Testis (tissue), 5 donors: ENCODE measurements at places on chromosomes 4 and X. TPM values are rescaled to one million over a fixed set of nuclear protein-coding genes. Genes with fewer than 3 reads are reported as not detected.

GRCh38 chr4:138555108-138555507, 313.0 kb upstream of the SLC7A11 start:
- H3K4me3 ChIP-seq: no peak overlapping the region
- no peaks in the 10 kb centered on the region for H3K4me1 ChIP-seq
- no peaks in the 10 kb centered on the region for H3K36me3 ChIP-seq
- no peak for DNase-seq

GRCh38 chr4:95209927-95210326, 338.8 kb downstream of the UNC5C start:
- no peaks in the 10 kb centered on the region for H3K4me1 ChIP-seq
- H3K36me3 ChIP-seq: no peaks in the 10 kb centered on the region
- DNase-seq: no peak
- no peak overlapping the region for H3K27ac ChIP-seq

GRCh38 chr4:115042496-115042895, 70.9 kb downstream of the NDST4 start:
- DNase-seq: no peak
- H3K27me3 ChIP-seq: no peaks in the 10 kb centered on the region
- H3K4me3 ChIP-seq: no peak overlapping the region
- no peaks in the 10 kb centered on the region for H3K36me3 ChIP-seq
- H3K4me1 ChIP-seq: no peaks in the 10 kb centered on the region

- no peaks in the 10 kb centered on the region for H3K4me1 ChIP-seq
- no peak overlapping the region for H3K27ac ChIP-seq
- DNase-seq: no peak
- no peak overlapping the region for H3K4me3 ChIP-seq
- H3K27me3 ChIP-seq: no peaks in the 10 kb centered on the region
- no peaks in the 10 kb centered on the region for H3K36me3 ChIP-seq
These were observed 34.8 kb downstream of the REPS2 start for GRCh38 chrX:16981209-16981608.

DNA sequence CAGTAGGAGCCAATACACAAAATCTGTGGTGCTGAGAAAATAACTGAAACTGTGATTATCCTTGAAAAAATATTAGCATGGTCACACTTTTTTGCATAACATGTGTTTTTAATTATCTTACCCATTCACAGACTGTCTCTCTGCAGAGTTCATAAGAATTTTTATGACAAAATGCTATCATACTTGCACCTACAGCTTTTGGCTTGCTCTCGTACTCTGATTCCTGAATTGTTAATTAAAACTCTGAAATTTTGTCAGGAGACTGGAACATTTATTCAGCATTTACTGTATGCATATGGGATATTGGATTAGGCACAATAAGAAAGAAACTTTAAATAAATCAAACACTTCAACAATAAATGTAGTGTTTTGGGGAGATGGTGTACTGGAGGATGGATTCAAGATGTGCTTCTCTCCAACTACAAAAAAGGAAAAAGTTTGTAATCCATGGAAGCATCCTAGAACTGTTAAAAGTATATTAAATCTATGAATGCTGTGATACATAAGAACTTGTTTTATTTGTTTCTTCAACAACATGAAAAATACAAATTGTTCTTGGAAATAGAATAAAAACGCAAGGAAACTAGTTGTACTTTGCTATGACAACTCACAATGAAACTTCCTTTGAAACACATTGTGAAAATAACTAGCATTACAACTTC, 260.5 kb downstream of the SPATA18 start:
- no peak for DNase-seq
- H3K27ac ChIP-seq: no peak overlapping the region
- no peaks in the 10 kb centered on the region for H3K4me1 ChIP-seq
- H3K27me3 ChIP-seq: no peaks in the 10 kb centered on the region
- H3K4me3 ChIP-seq: no peak overlapping the region
- no peaks in the 10 kb centered on the region for H3K36me3 ChIP-seq

DNA sequence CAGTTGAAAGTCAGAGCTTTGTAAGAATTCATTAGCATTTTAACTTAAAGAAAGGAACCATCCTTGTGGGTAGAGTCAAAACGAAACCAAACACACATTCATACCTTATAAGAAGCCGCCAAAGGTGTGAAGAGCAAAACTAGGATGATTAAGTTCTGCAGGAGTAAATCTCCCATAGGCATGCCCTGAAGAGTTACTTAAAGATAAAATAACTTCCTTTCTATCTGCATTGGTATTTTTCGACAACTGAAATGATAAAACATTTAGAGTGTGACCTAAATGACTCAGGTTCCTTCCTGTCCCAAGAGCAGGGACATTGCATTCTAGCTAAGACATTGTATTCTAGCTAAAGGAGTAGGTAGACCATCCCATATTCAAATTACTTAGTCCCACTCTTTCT, 75.3 kb downstream of the BCOR start:
- no peak overlapping the region for H3K4me3 ChIP-seq
- no peaks in the 10 kb centered on the region for H3K4me1 ChIP-seq
- H3K27me3 ChIP-seq: no peaks in the 10 kb centered on the region
- no peak for DNase-seq
- H3K27ac ChIP-seq: no peak overlapping the region

GRCh38 chr4:47531241-47531953, 46.3 kb downstream of the ATP10D start:
- peaks cover 3% of the 10 kb centered on the region for H3K4me1 ChIP-seq
- H3K4me3 ChIP-seq: no peak overlapping the region
- H3K36me3 ChIP-seq: no peaks in the 10 kb centered on the region
- DNase-seq: no peak
- no peak overlapping the region for H3K27ac ChIP-seq
- no peaks in the 10 kb centered on the region for H3K27me3 ChIP-seq

GRCh38 chr4:112085156-112086035, 59.9 kb upstream of the FAM241A start:
- no peak overlapping the region for H3K27ac ChIP-seq
- H3K36me3 ChIP-seq: no peaks in the 10 kb centered on the region
- no peaks in the 10 kb centered on the region for H3K4me1 ChIP-seq
- no peak for DNase-seq

- H3K4me3 ChIP-seq: no peak overlapping the region
- no peak for DNase-seq
- no peak overlapping the region for H3K27ac ChIP-seq
- no peaks in the 10 kb centered on the region for H3K4me1 ChIP-seq
- no peaks in the 10 kb centered on the region for H3K36me3 ChIP-seq
These were observed 130.8 kb downstream of the HMX1 start for GRCh38 chr4:8740666-8741395.

DNA sequence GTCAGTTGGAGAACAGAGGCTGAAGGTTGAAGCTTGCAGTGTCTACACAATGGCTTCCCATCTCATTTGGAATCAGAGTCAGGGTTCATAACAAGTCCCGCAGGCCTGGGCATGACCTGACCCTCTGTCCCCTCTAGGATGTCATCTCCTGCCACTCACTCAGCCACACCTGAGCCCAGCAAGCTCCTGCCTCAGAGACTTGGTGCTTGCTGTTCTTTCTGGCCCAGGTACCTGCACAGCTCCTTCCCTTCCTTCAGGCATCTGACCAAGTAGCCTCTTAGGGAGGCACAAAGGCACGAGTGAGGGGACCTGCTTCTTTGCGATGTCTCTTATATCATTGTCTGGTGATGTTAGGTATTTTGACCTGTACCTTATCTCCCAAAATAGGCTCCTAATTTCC, 9.0 kb downstream of the ZBTB49 start:
- H3K4me1 ChIP-seq: no peaks in the 10 kb centered on the region
- H3K27me3 ChIP-seq: no peaks in the 10 kb centered on the region
- H3K27ac ChIP-seq: no peak overlapping the region

DNA sequence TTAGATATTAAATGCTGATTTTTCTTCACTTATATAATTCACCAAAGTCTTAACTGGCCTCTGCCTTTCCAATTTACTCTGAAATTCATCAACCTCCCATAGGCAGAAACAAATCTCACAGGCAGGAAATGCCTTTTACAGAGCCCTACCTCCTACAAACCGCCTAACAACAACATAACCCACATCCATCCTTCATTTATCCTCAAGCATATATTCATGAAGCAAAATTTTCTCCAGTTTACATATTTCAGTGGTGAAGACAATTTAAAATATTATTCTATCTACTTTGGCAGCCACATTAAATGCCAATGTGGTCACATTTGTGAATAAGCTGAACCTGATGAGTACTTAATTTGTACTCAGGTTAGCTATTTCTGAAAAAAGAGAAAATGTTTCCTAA, 30.3 kb downstream of the SEPSECS start:
- H3K4me3 ChIP-seq: no peak overlapping the region
- no peak for DNase-seq
- H3K27ac ChIP-seq: no peak overlapping the region
- H3K36me3 ChIP-seq: no peaks in the 10 kb centered on the region

GRCh38 chrX:15988661-15989603, 134.3 kb upstream of the AP1S2 start:
- H3K4me3 ChIP-seq: no peak overlapping the region
- H3K27me3 ChIP-seq: no peaks in the 10 kb centered on the region
- no peaks in the 10 kb centered on the region for H3K36me3 ChIP-seq
- no peaks in the 10 kb centered on the region for H3K4me1 ChIP-seq
- DNase-seq: no peak
- H3K27ac ChIP-seq: no peak overlapping the region

DNA sequence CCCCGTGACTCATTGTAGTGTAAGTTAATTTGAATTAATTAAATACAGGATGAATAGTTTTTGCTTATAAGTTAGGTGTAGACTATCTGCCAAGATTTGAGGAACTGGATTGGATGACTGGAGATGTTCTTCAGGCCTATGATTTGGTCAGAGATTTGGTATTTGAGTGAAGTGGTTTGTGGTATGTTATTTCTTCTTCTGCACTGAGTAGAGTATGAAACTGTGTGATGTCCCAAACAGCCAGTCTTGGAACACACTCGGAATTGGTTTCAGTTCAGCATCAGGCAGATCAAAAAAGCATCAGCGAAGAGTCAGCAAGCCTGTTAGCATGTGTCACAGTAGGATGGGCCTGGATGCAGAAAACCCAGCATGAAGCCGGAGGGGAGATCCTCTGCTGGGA, 294.1 kb downstream of the ARHGAP10 start:
- no peaks in the 10 kb centered on the region for H3K36me3 ChIP-seq
- DNase-seq: no peak

DNA sequence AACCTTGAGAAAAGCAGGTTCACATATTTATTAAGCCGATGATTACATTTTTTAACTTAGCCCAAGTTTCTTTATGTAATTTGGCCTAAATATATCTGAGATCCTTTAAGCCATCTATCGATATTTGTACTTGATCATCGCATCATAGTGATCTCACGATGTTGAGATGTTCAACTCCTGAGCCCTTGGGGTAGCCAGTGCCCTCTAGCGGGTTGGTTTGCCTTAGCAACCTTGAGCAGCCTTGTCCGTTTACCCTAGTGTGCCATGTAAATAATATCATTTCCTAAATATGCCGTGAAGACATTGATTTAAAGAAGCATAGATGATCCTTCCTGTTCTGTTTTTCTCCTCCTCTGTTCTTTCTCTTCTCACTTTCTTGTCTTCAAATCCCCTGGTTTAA, 432.2 kb downstream of the RPA4 start:
- no peak overlapping the region for H3K27ac ChIP-seq
- no peaks in the 10 kb centered on the region for H3K4me1 ChIP-seq
- no peaks in the 10 kb centered on the region for H3K36me3 ChIP-seq
- H3K27me3 ChIP-seq: no peaks in the 10 kb centered on the region
- no peak for DNase-seq

- no peak for DNase-seq
- peaks cover 10% of the 10 kb centered on the region for H3K4me1 ChIP-seq
- H3K36me3 ChIP-seq: no peaks in the 10 kb centered on the region
- H3K27ac ChIP-seq: no peak overlapping the region
- no peaks in the 10 kb centered on the region for H3K27me3 ChIP-seq
- no peak overlapping the region for H3K4me3 ChIP-seq
These were observed 18.6 kb downstream of the FGFRL1 start for GRCh38 chr4:1030031-1030430.

- no peak overlapping the region for H3K4me3 ChIP-seq
- no peak overlapping the region for H3K27ac ChIP-seq
These were observed 71.0 kb downstream of the UCHL1 start for GRCh38 chr4:41327770-41328169.

GRCh38 chr4:142307857-142308256, 538.2 kb downstream of the INPP4B start:
- no peaks in the 10 kb centered on the region for H3K27me3 ChIP-seq
- no peak for DNase-seq
- H3K4me1 ChIP-seq: no peaks in the 10 kb centered on the region
- H3K4me3 ChIP-seq: no peak overlapping the region
- H3K27ac ChIP-seq: no peak overlapping the region

GRCh38 chr4:7074426-7074825, 6.6 kb upstream of the GRPEL1 start:
- H3K4me1 ChIP-seq: peaks cover 5% of the 10 kb centered on the region
- H3K27me3 ChIP-seq: no peaks in the 10 kb centered on the region
- no peak overlapping the region for H3K4me3 ChIP-seq
- H3K27ac ChIP-seq: no peak overlapping the region

- H3K27me3 ChIP-seq: no peaks in the 10 kb centered on the region
- DNase-seq: no peak
- no peak overlapping the region for H3K27ac ChIP-seq
- peaks cover 18% of the 10 kb centered on the region for H3K4me1 ChIP-seq
- no peaks in the 10 kb centered on the region for H3K36me3 ChIP-seq
These were observed 226.0 kb downstream of the LDB2 start for GRCh38 chr4:16672421-16672820.

DNA sequence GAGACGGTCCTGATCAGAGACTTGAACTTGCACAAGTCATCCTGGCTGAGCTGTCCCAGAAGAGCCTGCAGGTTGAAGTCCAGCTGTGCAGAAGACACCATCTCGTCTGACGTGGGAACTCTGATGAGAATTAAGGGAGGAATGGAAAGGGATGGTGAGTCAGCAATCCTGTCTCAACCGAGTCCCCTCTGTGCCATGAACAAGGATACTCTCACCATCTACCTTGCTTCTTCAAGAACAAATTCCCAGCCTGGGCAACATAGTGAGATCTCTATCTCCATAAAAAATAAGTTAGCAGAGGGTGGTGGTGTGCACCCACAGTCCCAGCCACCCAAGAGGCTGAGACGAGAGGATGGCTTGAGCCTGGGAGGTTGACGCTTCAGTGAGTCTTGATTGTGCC, at the start of gene NLRP2B:
Gene NLRP2B (minus strand): TSS at position 101 of the 400 bp plus-strand sequence.
- no peaks in the 10 kb centered on the region for H3K27me3 ChIP-seq
- no peak within 1 kb of the TSS for H3K27ac ChIP-seq
- H3K36me3 ChIP-seq: no peaks in the 10 kb centered on the region
- H3K4me3 ChIP-seq: no peak within 1 kb of the TSS
- H3K4me1 ChIP-seq: no peaks in the 10 kb centered on the region

GRCh38 chr4:74331252-74331651, 23.0 kb downstream of the EPGN start:
- no peak overlapping the region for H3K27ac ChIP-seq
- H3K4me1 ChIP-seq: no peaks in the 10 kb centered on the region
- H3K4me3 ChIP-seq: no peak overlapping the region
- DNase-seq: no peak

SEPSECS gene
- polyA plus RNA-seq: 12.7 TPM

GSX2 gene
- 1.1 TPM for polyA plus RNA-seq

NUDT9 gene
- 45.0 TPM for polyA plus RNA-seq

DCAF12L2 gene
- 17.7 TPM for polyA plus RNA-seq

MGAT4D gene
- 38.6 TPM for polyA plus RNA-seq

MTMR8 gene
- polyA plus RNA-seq: 0.47 TPM

CT45A3 gene
- 20.7 TPM for polyA plus RNA-seq

SMIM31 gene
- not detected for polyA plus RNA-seq

C4orf50 gene
- polyA plus RNA-seq: 1.1 TPM

FOXO4 gene
- polyA plus RNA-seq: 39.5 TPM

CNGA1 gene
- 0.28 TPM for polyA plus RNA-seq

CCDC120 gene
- 7.5 TPM for polyA plus RNA-seq

CT55 gene
- 4.5 TPM for polyA plus RNA-seq

CLTRN gene
- 2.3 TPM for polyA plus RNA-seq
